MV-4-11 (cell line): ENCODE measurements at places on chromosomes 4 and X.

DNA sequence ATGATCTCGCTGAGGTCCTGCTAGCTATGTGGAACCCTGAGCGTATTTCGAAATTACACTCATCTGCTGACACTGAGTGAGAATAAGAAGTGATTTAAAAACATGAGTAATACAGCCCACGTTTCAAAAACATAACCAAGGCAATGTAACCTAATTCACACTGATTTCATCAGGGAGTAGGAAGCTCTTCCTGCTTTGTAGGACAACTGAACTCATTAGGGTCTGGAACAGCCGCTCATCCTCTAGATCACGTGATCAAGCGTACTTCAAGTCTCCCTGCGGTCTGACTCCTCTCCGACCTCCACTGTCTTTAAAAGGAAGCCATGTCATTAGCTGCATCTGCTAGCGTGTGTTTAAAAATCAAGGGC lies 138.0 kb downstream of the NSUN7 start:
- DNase-seq: peak; percentile 24

DNA sequence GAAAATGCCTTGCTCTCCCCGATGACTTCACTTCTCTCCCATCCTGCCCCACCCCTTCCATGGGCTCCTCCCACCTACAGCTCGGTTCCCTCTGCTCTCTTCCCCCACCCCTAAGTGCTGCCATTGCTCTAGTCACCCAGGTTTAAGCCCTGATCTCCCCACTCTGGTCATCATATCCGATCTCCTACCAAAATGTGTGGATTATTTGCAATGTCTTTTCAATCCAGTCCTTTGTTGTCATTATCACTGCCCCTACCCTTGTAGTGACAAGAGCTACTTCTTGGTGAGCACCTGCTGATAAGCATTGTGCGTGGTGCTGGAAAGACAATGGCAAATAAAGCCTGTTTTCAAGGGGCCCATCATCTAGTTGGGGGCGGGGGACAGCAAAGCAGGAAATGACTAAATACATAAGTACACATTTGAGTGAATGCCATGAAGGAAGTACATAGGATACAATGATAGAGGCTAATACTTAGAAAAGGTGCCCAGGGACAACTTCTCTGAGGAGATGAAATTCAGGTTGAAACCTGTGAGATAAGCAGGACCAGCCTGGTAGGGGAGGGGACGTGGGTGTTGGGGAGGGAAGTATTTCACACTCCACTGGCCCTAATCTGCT lies 63.8 kb downstream of the DLG3 start:
- no peak for DNase-seq

- DNase-seq: no peak
These were observed 146.7 kb upstream of the SPOCK3 start for GRCh38 chr4:167380964-167381363.

GRCh38 chr4:17763931-17764330 lies 17.5 kb downstream of the FAM184B start:
- DNase-seq: no peak

GRCh38 chrX:124862301-124862700 lies 457.4 kb upstream of the TEX13C start:
- DNase-seq: no peak

GRCh38 chr4:151709071-151709470 lies 51.7 kb downstream of the GATB start:
- no peak for DNase-seq

DNA sequence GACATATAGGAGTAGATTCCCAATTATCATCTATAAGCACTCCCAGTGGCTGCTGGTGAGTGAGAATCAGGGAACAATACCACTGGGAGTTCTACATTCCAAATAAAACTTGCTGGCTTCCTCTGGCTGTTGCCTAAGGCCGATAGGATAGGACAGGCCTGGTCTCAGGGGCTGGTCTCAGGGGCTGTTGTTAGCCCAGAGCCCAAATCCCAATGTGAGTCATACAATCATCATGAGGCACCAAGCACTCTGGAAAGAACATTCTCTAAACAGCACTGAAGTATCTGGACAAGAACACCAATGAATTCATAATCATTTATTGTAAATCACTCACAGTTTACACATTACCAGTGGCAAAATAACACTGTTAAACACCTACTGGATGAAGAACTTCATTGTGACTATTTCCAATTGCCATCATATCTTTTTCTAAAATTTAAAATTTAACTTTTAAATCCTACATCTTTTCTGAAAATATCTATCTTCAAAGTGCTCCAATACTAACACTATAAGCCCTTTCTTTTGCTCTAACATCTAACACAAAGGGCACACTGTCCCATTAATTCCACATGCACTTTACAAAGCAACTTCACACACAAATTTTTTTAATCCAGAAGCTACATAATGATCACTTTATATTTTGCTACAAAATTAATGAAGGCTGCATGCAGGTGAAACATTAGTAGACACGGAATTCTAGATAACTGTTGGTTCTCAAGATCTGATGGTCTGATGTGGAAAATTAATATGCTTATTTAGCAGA lies 67.6 kb upstream of the TMEM150C start:
- no peak for DNase-seq

DNA sequence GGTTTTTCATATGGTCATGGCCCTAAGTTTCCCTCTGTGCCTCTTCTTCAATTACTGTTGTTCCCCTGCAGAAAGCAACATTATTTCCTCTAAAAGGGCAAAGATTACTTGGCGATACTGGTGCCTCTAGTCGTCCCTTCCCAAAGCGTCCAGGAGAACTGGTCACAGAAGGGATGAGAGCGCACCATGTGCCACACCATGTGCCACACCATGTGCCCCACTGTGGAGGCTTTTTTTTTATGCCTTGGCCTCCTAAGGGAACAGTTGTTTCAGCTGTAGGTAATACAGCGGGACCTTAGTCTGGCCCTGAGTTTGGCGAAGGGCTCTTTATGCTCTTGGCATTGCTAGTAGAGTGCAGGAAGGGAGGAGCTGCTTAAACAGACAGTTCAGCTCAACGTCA lies 11.5 kb upstream of the FGG start:
- DNase-seq: no peak

- no peak for DNase-seq
These were observed 15.5 kb upstream of the GPR82 start for GRCh38 chrX:41708486-41708885.
